AG10803 (cell line): ENCODE measurements at places on chromosomes 3 and 15.

- DNase-seq: no peak
These were observed 35.5 kb downstream of the LEO1 start for GRCh38 chr15:51936105-51936478.

- DNase-seq: no peak
These were observed 64.0 kb upstream of the CDV3 start for GRCh38 chr3:133509488-133509887.

DNA sequence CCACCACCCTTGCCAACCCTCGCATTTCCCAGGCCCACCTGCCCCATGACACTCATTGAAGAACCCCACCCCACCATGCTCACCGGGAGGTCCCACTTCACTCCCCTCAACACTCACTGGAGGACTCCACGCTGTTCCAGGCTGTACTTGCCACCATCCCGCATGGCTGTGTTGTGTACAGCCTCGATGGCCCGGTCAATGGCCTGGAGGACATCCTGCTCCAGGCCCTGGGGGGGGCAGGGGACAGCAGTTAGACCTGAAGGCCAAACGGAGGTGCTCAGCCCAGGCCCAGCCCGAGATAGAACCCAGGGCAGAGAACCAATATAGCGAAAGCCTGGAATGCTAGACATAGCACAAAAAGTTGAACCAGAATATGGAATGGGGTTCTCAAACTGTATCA lies 2.9 kb downstream of the NCKIPSD start:
- no peak for DNase-seq

GRCh38 chr3:162525771-162526170 lies 1029.2 kb downstream of the OTOL1 start:
- DNase-seq: peak; percentile 7

DNA sequence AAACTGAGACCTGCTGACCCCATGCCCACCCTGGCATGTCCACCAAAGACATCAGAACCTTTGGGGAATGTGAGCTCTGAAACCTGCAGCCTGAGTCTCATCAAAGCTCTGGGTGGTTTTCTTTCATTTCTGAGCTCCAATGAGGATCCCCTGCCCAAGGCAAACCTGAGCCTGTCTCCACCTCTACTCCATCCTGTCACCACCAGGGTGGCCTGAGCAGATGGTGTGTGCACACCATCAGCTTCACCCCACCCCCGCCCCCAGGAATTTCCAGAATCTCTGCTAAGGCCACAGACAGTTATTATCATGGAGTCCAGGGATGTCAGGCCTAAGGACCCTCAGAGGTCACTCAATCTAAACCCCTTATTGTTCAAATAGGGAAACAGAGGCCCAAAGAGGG lies 1.3 kb downstream of the XIRP1 start:
- peak; percentile 22 for DNase-seq

DNA sequence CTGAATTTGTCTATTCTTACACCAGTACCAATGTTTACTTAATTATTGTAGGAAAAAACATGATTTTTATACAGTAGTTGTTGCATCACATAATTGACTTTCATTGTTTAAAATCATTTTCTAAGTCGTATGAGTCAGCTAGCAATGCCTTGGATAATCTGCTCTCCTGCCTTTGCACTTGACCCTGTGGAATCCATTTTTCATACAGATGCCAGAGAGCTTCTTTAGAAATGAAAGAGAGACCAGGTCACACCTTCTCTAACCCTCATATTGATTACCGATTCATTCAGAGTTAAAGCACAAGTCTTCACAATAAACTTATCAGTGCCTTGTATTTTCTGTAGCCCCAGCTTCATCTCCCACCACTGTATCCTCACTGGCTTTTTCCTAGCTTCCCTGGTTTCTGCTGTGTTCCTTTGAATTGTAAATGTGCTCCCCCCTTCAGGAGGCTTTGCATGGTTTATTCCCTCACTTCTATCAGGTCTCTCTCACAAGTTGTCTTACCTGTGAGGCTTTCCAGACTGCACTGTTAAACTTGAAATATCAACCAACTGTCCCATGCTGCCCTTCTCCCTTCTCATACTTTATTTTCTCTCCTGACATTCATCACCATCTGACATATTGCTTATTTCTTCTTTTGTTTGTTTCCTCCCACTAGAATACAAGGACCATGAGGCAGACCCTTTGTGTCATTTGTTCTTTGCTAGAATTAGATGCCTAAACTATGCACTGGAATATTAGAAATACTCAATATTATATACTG lies 662.0 kb upstream of the GBE1 start:
- DNase-seq: no peak

DNA sequence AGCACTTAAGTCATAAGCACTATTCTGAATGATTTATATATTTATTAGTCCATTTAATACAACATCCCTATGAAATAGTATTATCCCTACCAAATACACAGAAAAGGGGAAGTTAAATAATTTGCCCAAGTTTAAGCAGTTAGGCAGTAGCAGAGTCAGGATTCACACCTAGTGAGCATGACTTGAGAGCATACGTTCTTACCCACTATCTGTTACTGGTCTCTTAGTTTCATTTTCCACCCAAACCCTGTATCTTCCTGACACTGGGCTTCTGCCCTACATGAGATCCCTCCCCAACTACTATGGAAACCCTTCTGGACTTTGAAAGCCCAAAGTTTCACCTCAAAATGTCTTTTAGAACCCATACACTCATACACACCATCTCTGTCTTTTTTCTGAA lies 4.4 kb upstream of the ATOSA start:
- no peak for DNase-seq

DNA sequence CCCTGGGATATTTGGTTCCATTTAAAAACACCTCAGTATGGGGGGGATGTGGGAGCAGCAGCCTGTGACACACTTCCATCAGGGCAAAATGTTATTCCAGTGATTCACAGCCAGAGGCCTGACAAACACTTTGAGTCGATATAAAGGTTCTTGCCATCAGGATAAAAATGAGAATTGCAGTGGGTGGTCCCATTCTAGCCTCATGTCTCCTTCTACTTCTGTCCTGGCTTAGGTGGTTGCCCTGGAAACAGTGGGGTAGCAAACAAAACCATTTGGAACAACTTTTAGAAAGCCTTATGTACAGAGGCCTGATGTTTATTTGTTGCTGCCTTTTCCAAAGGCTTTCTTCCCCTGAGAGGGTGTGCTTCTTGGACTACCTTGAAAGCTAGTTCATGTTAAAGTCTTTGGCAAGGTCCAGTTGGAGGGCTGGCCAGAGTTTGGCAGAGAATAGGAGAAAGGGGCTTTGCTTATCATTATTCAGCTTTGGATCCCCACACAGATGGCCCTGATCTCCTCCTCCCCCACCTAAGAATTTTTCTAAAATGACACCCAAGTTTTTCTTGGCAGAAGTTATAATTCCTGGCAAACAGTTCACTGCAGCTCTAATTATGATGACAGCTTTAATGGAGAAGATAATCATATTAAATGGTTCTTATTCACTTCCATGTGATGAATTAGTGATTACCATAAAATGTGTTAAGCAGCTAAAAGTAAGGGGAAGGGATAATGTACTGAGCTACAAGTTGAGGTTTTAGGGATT lies 84.2 kb upstream of the ZNF280D start:
- DNase-seq: peak; percentile 45

DNA sequence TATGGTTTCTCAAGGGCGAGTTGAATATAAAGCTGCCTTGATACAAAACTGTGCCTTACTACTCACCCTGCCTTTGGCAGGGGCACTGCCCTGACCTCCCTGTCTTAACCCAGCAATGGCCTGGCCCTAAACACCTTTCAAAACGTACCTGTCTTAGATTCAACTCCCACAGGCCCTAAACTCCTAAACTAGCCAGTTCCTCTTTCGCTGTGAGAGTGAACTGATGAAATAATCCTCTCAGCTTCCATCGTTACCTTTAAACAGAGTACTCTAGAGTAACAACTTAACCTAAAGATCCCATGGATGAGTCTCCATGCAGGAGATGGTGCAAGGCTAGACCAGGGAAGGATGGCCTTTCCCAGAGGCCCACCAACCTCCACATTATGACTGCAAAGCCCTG lies 133.0 kb upstream of the THBS1 start:
- DNase-seq: no peak

DNA sequence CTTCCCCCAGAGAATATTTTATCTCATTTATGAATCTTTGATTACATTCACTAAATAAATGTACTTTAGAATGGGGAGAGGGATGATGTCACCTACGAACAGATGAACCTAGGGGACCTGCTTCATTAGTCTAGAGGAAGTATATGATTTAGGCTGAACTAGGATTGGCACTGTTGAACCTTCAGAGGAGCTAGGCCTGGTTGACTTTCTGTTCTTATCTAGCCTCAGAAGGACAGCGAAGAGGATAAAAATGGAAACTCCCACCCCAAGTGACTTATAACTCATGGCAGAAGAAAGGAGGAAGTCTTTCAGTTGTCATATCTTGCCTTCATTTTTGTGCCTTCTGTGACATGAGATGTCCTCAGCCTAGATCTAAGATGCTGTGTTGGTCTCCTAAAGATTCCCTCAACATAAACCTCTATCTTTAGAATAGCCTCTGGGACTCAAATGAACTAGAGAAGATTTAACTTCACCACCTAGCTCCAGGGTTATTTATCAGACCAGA lies 42.6 kb downstream of the POLG start:
- no peak for DNase-seq

- peak; percentile 70 for DNase-seq
These were observed 42.5 kb upstream of the SNRK start for GRCh38 chr3:43243590-43244587.

- no peak for DNase-seq
These were observed 1.8 kb downstream of the GPR171 start for GRCh38 chr3:151201051-151201730.

- DNase-seq: no peak
These were observed 361.2 kb downstream of the DIPK2A start for GRCh38 chr3:144332868-144333267.

- peak; percentile 56 for DNase-seq
These were observed 519.1 kb downstream of the FOXP1 start for GRCh38 chr3:71064291-71064955.

DNA sequence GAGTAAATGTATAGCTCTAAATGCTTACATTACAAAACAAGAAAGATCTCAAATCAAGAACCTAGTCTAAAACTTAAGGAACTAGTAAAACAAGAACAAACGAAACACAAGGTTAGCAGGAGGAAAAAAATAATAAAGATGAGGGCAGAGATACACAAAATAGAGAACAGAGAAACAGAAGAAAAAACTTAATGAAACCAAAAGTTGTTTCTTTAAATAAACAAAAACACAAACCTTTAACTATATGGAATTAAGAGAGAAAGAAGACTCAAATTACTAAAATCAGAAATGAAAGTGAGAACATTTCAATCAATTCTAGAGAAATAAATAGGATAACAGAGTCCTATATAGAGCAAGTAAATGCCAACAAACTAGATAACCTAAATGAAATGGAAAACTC lies 59.6 kb downstream of the DLG1 start:
- no peak for DNase-seq

DNA sequence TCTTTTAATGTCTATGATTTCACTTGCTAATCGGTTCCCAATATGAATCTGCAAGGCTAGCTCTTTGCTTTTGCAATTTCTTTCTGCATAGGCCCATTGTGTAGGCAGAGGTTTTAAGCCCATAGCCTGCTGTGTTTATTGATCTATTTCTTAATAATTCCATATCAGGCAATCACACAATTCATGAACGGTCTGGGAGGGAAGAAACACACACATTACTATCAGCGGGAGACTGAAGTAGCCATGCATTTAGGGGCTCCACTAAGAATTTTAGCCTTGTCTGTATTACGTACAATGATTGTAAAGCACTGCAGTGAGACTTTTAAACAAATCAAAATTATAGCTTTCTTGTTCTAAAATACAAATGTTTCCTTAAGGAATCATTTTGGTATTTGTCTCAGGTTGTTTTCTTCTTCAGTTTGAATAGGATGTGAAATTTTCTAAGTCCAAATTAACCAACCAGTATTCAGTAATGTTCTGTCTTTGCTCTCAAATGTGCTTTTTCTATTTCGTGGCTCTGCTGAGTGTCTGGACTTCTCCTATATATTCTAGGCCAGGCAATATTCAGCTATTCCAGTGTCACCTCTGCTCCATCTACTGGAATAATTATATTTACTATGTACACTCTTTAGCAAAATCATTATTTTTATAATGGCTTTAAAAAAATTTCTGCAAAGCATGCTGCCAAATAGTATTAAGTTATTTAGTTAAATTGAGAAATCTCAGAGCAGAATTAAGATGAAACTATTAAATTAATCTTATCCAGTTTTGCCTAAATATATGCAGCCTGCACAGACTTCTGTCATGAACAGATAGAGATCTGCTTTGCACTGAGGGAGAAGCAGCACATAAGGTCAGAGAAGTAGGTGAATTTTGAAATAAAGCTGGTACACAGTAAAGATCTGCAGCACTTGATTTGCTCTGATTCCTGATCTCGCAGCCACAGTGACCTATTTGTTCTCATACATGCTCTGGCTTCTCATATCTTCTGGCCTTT lies 103.0 kb upstream of the NAALADL2 start:
- no peak for DNase-seq
